CD8-positive, alpha-beta memory T cell (primary cell): ENCODE measurements at places on chromosomes 3 and 15.

GRCh38 chr3:188066141-188066540 lies 87.8 kb upstream of the LPP start:
- H3K27ac ChIP-seq = no peak overlapping the region
- H3K36me3 ChIP-seq = no peaks in the 10 kb centered on the region
- peaks cover 4% of the 10 kb centered on the region for H3K4me1 ChIP-seq

DNA sequence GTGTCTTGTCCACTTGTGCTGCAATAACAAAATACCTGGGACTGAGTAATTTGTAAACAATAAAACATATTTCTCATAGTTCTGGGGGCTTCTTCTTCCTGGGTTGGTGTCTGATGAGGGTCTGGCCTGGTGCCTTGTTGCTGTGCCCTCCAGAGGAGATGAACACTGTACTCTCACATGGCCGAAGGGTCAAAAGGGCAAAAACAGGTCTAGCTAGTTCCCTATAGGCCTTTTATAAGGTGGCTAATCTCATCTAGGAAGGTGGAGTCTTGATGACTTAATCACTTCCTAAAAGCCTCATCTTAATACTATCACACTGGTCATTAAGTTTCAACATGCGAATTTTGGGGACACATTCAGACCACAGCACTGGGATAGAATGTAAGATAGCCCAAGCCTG lies 228.4 kb downstream of the TLE3 start:
- no peaks in the 10 kb centered on the region for H3K27me3 ChIP-seq
- no peaks in the 10 kb centered on the region for H3K36me3 ChIP-seq
- H3K4me3 ChIP-seq = no peak overlapping the region
- H3K27ac ChIP-seq = no peak overlapping the region

- DNase-seq = no peak
- H3K27ac ChIP-seq = no peak overlapping the region
- no peaks in the 10 kb centered on the region for H3K36me3 ChIP-seq
- H3K4me1 ChIP-seq = no peaks in the 10 kb centered on the region
Observed at GRCh38 chr3:97901313-97902248, 70.7 kb downstream of the RIOX2 start.

GRCh38 chr3:16916840-16917239 lies 32.1 kb downstream of the PLCL2 start:
- no peak overlapping the region for H3K4me3 ChIP-seq
- H3K36me3 ChIP-seq = no peaks in the 10 kb centered on the region
- H3K27ac ChIP-seq = no peak overlapping the region
- no peak for DNase-seq
- peaks cover 64% of the 10 kb centered on the region for H3K4me1 ChIP-seq
- no peaks in the 10 kb centered on the region for H3K27me3 ChIP-seq

GRCh38 chr3:119220970-119221667 lies 19.6 kb downstream of the B4GALT4 start:
- H3K27me3 ChIP-seq = no peaks in the 10 kb centered on the region
- no peak overlapping the region for H3K4me3 ChIP-seq
- DNase-seq = no peak
- H3K27ac ChIP-seq = no peak overlapping the region
- peaks cover 35% of the 10 kb centered on the region for H3K4me1 ChIP-seq
